ENCODE measurements at places on chromosomes 6 and 20.
A peak's percentile ranks its signal among the peaks of the same experiment; 100 is the strongest.

GRCh38 chr6:26230351-26230750, 134.6 kb upstream of the BTN3A2 start:
- DNase-seq = no peak

GRCh38 chr6:137423451-137424168, 70.6 kb downstream of the OLIG3 start:
- DNase-seq = no peak

DNA sequence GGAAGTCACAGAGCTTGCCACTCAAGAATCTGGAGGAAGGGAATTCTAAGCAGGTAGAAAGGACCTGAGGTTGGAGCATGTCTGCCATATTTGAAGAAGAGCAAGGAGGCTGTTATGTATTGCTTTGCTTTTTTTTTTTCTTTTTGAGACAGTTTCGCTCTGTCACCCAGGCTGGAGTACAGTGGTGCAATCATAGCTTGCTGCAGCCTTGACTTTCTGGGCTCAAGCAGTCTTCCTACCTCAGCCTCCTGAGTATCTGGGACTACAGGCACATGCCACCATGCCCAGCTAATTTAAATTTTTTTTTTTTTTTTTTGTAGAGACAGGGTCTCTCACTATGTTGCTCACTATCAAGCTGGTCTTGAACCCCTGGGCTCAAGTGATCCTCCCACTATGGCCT, 40.8 kb downstream of the ORC3 start:
- no peak for DNase-seq

- no peak for DNase-seq
Measured at GRCh38 chr6:137531376-137532092, 37.3 kb upstream of the OLIG3 start.

DNA sequence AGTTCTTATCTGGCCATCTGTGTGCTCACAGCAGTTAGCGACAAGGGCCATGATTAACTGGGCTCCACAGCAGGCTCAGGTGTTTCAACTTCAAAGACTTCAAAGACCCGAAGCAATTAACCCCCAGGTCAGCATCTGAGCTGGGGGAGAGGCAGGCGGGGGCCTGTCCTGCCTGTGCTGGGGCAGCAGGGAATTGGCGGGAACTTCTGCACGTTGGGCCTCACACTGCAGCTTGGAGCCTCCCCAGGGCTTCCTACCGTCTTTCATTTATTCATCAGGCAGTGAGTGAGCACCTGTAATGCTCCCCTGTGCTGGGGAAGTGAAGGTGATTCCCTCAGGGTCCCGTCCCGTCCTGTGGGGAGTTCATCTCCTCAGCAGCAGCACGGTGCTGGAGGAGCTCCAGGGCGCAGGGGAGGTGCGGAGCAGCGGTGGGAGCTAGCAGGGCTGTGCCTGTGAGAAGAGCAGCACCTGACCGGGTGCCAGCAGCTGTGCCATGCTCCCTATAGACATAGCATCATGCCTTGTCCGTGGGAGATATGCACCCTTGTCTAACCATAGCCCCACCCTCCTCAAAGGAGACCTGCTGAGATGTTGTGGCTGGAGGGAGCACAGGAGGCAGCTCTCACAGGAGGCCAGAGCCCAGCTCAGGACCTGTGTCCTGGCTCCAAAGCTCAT, 51.8 kb upstream of the FRMD1 start:
- DNase-seq = no peak

DNA sequence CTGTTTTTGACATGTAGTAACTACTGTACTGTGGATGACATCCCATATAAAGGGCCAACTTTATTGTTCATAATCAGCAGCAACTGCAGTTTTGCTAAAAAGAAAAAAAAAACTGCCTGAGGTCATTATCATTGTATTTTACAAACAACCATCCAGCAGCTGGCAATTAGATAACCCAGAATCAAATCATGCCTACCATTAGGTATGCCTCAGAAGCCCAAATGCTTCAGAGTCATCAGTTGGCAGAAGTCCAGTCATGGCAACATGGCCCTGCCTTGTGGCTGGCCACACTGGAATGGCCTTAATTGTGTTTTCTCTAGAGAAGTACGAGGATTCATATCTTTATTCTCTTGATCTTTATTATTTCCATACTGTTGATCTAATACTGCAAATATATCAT, 462.4 kb upstream of the NRSN1 start:
- no peak for DNase-seq

DNA sequence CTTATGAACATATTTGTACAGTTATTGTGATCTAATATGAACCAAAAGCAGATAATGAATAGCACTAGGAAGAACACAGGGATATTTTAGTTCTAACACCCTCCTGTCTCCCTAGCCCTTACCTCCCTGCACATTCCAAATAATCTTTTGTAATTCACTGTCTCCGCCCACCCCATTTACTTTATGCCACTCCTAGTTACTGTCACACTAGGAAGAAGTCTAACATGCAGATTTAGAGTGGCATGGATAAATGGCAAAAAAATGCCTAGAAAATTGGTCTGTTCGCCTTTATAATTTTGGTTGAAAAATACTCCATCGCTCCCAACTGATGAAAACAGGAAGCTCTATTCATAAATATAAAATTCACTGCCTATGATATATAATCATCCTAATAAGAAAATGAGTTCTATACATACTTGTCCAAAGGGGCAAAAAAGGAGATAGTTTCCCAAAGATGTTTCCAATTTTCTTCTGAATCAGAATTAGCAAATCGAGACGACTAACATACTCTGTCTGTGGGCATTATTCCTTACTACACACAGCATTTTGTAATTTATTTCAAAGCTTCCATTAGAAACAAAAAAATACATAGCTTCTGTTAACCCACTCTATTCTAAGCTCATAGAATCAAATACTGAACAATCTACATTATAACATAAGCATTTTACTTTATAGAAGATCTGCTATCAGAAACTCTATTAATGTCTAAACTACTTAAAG, 1.3 kb upstream of the RUNX2 start:
- DNase-seq = no peak

- DNase-seq = no peak
Measured at GRCh38 chr6:150177952-150178520, 35.2 kb downstream of the PPP1R14C start.

DNA sequence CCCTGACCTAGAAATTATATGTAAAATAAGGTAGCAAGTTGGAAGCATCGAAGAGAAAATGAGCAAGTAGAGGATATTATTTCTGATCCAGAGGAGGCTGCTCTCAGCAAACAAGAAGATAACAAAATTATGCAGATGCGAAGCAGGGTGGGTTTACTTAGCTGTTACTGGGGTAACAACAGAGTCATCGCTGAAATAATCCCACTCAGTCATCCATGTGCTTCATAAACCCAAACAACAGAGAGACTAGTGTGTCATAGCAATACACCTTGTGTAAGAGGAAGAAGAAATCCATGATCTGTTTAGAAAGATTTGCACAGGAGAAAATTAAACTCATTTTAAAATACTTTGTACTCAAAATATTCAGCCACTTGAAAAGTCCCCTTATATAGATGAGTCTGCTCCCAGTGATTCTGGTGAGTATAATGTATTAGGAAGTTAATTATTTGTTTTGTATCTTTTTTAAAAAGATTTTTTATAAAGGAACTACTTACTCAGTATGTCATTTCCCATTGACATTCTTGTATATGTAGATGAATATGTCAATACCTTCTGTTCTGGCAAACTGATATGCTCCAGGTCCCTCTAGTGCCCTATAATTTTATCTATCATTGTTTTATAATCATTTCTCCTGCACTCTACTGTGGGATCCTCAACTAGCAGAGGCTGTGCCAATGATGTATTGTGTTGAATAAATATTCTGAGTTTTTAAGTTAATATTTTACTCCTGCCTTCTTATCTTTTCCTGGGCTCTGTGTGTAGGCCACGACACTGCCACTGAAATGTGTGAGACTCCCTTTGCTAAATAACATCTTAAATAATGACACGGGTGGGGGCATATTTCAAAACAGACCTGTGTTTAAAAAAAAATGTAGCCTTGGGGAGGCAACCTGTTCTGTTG, 8.6 kb upstream of the HIVEP2 start:
- DNase-seq = no peak

DNA sequence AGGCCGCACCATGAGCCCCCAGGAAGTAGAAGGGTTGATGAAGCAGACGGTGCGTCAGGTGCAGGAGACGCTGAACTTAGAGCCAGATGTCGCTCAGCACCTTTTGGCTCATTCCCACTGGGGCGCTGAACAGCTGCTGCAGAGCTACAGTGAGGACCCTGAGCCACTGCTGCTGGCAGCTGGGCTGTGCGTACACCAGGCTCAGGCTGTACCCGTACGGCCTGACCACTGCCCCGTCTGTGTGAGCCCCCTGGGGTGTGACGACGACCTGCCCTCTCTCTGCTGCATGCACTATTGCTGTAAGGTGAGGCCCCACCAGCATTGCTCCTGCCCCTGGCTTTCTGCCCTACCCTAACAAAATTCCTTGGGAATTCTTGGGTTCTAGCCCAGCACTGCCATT, 13.1 kb downstream of the DNPH1 start:
- no peak for DNase-seq

- peak; percentile 85 for DNase-seq
Measured at GRCh38 chr6:110873981-110874879, at the start of gene AMD1. Gene AMD1, plus strand, starts transcription at chr6:110874785. Its CDS starts 321 bp downstream, at chr6:110875106.

GRCh38 chr6:81561071-81561564, 191.4 kb downstream of the TENT5A start:
- DNase-seq = peak; percentile 67

GRCh38 chr6:6405031-6405430, 84.6 kb upstream of the F13A1 start:
- no peak for DNase-seq

All from NCI-H2029 treated with DMSO at 0.1 percent for 48 hours (cell line).